ENCODE measurements at places on chromosomes 6 and 20.
A peak's percentile ranks its signal among the peaks of the same experiment; 100 is the strongest.

DNA sequence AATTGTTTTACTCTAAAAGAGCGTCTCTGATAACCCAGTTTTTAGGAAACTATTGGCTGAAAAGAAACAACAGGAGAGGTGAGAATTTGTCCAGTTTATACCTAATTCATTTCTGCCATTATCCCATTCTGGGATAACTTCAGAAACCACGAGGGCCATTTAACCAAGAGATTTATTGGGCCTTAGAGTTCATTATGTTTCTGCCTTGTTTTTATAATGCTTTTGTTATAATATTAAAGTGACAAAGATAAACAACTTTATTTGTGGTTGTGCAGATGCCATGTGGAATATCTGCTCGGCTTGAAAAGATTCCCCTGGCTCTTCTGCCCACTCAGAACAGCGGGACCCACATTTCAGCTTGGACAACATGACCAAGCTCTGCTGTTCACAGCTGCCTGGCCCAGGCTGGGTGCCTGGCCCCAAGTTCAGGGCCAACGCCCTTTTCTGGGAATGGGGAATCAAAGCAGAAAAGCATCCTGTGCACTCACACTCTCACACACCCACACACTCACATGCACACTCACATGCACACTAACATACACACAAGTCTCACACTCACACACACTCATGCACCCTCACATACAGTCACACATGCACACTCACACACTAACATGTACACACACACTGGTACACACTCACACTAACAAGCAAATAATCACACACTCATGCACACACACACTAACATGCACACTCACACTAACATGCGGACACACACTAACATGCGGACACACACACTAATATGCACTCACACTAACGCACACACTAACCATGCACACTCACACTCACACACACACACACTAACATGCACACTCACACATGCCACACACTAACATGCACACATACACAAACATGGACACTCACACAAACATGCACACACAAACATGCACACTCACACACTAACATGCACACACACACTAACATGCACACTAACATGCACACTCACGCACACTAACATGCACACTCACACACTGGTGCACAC lies 86.7 kb upstream of the NEDD9 start:
- no peak for DNase-seq

GRCh38 chr6:2481307-2481706 lies 235.9 kb upstream of the GMDS start:
- DNase-seq, result no peak

GRCh38 chr6:25971187-25971821 lies 8.7 kb downstream of the TRIM38 start:
- DNase-seq, result peak; percentile 86

- no peak for DNase-seq
These were observed 1.4 kb upstream of the ENPP5 start for GRCh38 chr6:46172176-46172575.

- DNase-seq, result no peak
These were observed 2.1 kb downstream of the RPS21 start for GRCh38 chr20:62388839-62389600.

DNA sequence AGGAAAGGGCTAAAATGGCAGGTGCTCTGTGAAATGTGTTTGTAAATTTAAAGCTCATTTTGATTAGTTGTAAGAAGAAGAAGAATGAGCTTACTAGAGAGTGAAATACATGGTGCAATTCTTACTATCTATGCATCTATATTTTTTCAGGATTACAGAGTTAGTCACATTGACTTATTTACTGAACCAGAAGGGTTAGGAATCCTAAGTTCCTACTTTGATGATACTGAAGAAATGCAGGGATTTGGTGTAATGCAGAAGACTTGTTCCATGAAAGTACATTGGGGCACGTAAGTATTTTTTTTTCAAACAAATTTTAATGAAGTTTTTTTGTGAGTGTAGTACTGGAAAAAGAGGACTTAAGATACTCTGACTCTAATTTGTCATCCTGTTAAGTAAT lies 99.3 kb downstream of the RTN4IP1 start:
- DNase-seq, result no peak

DNA sequence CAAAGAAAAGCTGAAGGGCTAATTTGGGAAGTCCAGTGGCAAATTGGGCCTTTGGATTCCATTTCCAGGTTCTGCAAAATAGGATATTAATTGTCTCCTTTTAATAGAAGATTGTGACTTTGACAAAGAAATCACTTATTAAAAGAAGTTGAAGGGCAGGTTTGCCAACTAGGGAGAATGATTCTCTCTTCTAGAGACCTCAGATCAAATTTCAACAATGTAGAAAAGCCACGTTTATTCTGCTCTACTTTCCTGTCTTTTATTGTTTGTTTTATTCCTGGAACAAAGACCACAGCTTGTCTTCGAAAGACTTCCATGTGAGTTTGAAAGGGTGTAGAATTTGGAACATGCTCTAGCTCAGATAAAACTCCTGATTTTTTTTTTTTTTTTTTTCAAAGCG lies 65.5 kb upstream of the PRL start:
- no peak for DNase-seq

- no peak for DNase-seq
These were observed 291.9 kb upstream of the PRDM1 start for GRCh38 chr6:105794239-105794638.

GRCh38 chr6:149503276-149503675 lies 18.5 kb upstream of the ZC3H12D start:
- no peak for DNase-seq

DNA sequence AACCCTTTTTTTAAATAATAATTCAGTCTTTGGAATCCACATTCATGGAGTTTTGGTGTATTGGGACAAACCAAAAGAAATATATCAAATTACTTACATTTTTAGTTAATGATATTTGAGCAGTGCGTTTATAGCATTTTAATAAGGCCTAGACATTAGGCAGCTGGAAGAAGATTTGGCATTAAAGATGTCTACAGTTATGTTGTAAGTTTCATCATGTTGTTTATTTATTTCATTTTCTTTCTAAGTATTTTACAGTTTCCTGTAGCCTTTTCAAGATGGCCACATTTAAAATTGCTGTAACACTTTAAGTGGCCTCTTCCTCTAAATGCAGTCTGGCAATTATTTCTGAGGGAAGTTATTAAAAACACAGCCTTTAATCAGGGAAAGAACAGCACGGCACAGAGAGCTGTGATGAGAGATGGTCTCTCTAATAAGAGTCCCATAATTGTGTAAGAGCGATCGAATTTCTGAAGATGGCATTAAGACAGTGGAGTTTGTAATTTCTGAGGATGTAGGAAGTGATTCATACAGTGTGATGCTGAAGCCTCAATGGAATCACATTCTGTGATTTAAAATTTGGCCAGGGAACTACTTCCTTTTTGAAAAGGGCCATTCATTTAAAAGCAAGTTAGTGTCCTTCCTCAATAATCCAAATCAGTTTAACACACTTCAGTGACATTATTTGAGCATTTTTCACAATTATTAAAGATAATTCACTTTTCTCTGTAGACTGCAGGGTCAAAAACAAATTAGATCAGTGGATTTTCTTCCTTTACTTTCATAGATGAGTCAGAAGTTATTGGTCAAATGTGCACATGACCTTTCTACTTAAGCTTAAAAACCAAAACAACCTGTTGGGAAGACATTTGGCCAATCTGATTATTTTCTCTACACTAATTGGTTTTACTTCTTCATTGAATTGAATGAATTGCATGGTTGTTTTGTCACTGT lies 52.4 kb upstream of the EDN3 start:
- no peak for DNase-seq

DNA sequence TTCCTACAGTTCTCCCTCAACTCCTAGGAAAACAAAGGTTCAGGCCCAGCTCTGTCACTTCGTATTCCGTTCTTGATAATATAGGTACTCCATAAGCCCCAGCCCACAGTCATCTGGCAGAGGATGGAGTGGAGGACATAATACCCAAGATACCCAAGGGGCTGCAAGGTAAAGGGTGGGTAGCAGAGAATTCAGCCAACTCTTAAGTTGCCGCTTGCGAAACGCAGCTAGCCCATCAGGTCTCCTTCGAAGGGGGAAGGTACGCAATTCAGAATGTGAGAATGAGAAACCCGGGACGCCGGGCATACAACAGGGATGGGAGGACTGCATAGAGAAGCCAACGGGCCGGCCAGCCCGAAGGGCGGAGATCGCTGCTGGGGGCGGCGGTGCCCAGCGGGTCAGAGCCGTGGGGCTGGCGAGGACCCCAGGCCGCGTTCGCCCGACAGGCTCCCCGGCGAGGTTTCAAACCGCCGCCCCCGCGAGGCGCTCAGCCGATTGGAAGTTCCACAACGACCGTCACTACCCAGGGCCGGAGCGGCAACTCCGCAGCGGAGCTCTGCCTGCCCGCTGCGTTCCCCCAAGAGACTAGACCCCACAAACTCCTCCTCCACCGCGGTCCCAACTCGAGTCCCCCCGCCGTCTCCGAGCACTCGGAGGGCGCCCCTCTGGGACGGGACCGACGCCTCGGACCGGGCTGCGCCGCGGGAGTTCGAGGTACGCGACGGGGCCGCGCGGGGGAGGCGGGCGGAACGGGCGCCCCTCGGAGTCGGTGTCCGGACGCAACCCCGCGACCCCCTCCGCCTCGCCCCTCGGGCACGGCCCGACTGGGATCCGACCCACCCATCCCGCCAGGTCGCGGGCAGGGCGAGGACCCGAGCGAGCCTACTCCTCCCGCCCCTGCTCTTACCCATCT lies 911 bp downstream of the CDK19 start:
- DNase-seq, result peak; percentile 12

GRCh38 chr6:11025921-11026635 lies 18.0 kb downstream of the ELOVL2 start:
- DNase-seq, result no peak

DNA sequence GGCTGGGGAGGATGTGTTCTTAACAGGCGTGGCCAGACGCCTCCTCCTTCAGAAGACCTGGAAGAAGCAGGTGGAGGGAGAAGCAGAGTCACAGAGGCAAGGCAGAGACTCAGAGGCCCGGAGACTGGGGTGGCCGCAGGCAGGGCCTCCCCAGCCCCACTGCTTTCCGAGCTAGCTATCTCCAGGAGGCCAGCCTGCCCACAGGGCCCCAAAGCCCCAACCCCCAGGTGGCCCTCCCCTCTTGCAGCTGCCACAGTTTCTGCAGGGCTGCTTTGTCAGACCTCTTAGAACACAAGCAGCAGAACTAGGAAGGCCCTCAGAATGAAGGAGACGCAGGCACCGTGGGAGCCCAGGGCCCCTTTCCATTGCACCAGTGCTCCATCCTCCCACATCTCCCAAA lies 69.0 kb upstream of the MLN start:
- DNase-seq, result no peak

DNA sequence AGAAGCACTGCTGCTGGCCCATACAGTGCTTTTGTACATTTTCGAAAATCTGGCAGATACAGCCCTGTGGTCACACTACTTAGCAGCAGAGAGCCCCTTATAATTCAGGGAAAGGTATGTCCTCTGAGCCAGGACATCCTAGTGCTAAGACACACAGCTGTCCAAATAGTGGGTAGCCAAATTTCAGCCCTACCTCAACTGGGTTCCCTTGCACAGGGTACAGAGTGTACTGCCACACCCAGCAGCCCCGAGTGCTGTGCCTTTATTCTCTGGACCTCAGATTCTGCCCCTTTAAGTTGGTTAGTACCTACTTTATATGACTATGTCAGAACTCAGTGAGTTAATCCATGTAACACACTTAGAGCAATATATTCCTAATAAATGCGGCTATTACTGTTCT lies 47.6 kb downstream of the PRPH2 start:
- no peak for DNase-seq

- DNase-seq, result no peak
These were observed 81.4 kb downstream of the FNDC1 start for GRCh38 chr6:159250633-159251032.

- no peak for DNase-seq
These were observed 2.6 kb upstream of the ADGB start for GRCh38 chr6:146595972-146596731.

GRCh38 chr6:40720375-40720748 lies 133.2 kb upstream of the LRFN2 start:
- no peak for DNase-seq

GRCh38 chr6:15528870-15529269 lies 134.0 kb downstream of the DTNBP1 start:
- DNase-seq, result no peak

DNA sequence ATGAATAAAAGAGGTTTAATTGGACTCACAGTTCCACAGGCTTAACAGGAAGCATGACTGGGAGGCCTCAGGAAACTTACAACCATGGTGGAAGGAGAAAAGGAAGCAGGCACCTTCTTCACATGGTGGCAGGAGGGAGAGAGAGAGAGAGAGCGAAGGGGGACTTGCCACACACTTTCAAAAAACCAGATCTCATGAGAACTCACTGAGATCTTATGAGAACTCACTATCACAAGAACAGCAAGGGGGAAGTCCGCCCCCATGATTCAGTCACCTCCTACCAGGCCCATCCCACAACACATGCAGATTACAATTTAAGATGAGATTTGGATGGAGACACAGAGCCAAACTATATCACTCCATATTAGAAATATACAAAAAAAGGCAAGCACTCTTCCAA lies 6.1 kb upstream of the SIRPD start:
- DNase-seq, result no peak

GRCh38 chr6:79803917-79804316 lies 143.4 kb downstream of the ELOVL4 start:
- no peak for DNase-seq

DNA sequence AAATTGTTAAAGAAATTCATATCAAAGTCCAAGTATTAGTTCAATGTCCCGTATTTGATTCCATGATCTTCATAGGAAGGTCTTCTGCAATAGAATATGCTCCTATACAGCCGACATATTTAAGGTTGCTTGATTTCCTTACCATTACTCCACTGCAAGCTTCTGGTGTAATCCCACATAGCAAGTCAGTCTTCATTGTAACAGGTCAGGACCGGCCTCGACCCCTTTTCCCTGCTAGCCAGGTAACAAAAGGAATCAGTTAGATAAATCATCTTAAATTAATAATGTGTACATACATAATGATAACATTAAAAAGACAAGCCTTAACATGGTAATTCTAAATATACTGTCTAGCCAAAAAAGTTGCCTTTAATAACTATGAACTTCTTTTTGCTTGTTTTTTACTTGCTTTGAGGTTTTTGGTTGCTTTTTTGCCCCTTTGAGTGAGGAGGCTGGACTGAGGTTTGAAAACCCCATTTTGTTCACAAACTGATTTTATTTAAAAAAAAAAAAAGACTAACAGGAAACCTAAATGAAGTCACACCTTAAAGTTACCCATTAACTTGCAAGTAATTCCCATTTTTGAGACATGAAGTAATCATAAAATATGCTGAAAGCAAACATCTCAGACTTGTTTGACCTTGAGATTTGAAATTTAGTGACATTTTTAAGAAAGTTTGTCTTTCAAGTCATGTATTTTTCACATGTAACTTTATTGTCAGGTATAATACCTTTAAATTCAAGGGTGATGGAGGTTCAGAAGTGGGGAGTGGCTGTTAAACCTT lies 19.2 kb upstream of the SNX14 start:
- no peak for DNase-seq

- no peak for DNase-seq
These were observed 543 bp upstream of the MUC22 start for GRCh38 chr6:31009731-31010130.

- no peak for DNase-seq
These were observed 13.9 kb upstream of the ABHD16B start for GRCh38 chr20:63847237-63848002.

- peak; percentile 1 for DNase-seq
These were observed 477.2 kb downstream of the EYS start for GRCh38 chr6:65229825-65230224.

All from HS-27A (cell line).